ENCODE measurements at places on chromosomes 16 and 17. TPM values are rescaled to one million over a fixed set of nuclear protein-coding genes. Genes with fewer than 3 reads are reported as not detected.

- H3K4me3 ChIP-seq, result peak overlapping the region; percentile 83
- peaks cover 31% of the 10 kb centered on the region for H3K4me1 ChIP-seq
- H3K36me3 ChIP-seq, result no peaks in the 10 kb centered on the region
- peak; percentile 89 for DNase-seq
- H3K27ac ChIP-seq, result no peak overlapping the region
Observed at GRCh38 chr17:62626719-62627218, 701 bp upstream of the MRC2 start.

- H3K4me1 ChIP-seq, result no peaks in the 10 kb centered on the region
- no peaks in the 10 kb centered on the region for H3K36me3 ChIP-seq
- H3K27me3 ChIP-seq, result no peaks in the 10 kb centered on the region
- DNase-seq, result no peak
- no peak overlapping the region for H3K27ac ChIP-seq
- no peak overlapping the region for H3K4me3 ChIP-seq
Observed at GRCh38 chr16:31421587-31421986, 6.6 kb downstream of the COX6A2 start.

GRCh38 chr16:85094812-85095211 is 17.5 kb downstream of the CIBAR2 start:
- no peak overlapping the region for H3K27ac ChIP-seq
- H3K4me3 ChIP-seq, result no peak overlapping the region
- H3K27me3 ChIP-seq, result no peaks in the 10 kb centered on the region
- no peak for DNase-seq

GRCh38 chr16:28927815-28928214 is 2.8 kb upstream of the RABEP2 start:
- DNase-seq, result no peak
- H3K4me3 ChIP-seq, result no peak overlapping the region
- no peaks in the 10 kb centered on the region for H3K27me3 ChIP-seq
- H3K4me1 ChIP-seq, result peaks cover 8% of the 10 kb centered on the region

- H3K36me3 ChIP-seq, result no peaks in the 10 kb centered on the region
- no peaks in the 10 kb centered on the region for H3K27me3 ChIP-seq
- H3K27ac ChIP-seq, result peak overlapping the region; percentile 54
- no peak overlapping the region for H3K4me3 ChIP-seq
- H3K4me1 ChIP-seq, result peaks cover 41% of the 10 kb centered on the region
Observed at GRCh38 chr16:49596648-49597291, 223.2 kb downstream of the C16orf78 start.

The RAB26 gene
- 4.4 TPM for total RNA-seq

- H3K27me3 ChIP-seq, result no peaks in the 10 kb centered on the region
- H3K27ac ChIP-seq, result no peak overlapping the region
- H3K4me1 ChIP-seq, result peaks cover 17% of the 10 kb centered on the region
- no peaks in the 10 kb centered on the region for H3K36me3 ChIP-seq
- DNase-seq, result no peak
Observed at GRCh38 chr17:64412944-64413381, 22.3 kb upstream of the PECAM1 start.

DNA sequence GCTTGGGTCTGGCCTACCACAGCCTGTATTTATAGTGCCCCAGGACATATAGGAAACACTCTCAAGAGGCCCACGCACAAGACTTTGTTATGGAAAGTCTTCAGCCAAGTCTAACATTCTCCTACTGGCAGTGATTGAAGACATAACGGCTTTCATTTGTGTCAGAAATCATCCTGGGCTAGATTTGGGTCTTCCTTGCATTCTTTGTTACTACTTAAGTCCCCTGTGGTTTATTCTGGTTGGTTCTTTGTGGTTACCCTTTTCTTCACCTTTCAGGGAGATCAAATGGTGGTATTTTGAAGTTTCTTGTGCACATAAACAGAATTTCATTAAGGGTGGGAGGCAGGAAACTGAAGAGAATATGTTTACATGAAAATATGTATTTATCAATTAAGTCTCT is 37.7 kb downstream of the REXO5 start:
- no peaks in the 10 kb centered on the region for H3K4me1 ChIP-seq
- H3K27ac ChIP-seq, result no peak overlapping the region
- DNase-seq, result no peak
- no peak overlapping the region for H3K4me3 ChIP-seq
- no peaks in the 10 kb centered on the region for H3K36me3 ChIP-seq
- no peaks in the 10 kb centered on the region for H3K27me3 ChIP-seq

DNA sequence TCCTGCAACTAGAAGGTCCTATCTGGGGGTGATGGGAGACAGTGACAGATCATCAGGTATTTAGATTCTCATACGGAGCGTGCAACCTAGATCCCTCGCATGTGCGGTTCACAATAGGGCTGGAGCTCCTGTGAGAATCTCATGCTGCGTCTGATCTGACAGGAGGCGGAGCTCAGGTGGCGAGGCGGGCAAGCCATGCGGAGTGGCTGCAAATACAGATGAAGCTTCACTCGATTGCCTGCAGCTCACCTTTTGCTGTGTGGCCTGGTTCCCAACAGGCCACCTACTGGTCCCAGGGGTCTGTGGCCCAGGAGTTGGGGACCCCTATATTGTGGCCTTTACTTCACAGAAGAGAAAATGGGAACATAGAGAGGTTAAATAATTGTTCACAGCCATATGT is 200.4 kb downstream of the IRF8 start:
- H3K27ac ChIP-seq, result no peak overlapping the region
- no peaks in the 10 kb centered on the region for H3K27me3 ChIP-seq
- H3K4me3 ChIP-seq, result no peak overlapping the region
- DNase-seq, result peak; percentile 49
- H3K4me1 ChIP-seq, result no peaks in the 10 kb centered on the region

The SPPL2C gene
- not detected for total RNA-seq

DNA sequence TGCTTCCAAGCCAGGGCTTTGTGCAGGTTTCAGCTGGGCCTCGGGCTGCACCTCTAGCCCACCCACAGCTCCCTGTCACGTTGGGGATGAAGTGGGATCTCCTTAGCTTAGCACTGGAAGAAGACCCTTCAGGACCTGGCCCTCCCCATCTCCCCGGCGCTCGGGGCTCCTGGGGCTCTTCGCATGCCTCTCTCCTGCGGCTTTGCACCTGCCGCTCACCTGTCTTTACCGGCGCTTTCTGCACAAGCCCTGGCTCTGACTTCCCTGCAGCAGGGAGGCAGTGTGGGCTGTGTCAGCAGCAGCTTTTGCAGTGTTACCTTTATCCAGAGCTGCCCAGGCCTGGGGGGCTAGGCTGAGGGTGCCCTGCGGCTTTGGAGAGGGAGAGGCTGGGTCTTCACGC is 52.3 kb downstream of the NT5M start:
- H3K27ac ChIP-seq, result no peak overlapping the region
- no peaks in the 10 kb centered on the region for H3K36me3 ChIP-seq
- H3K4me3 ChIP-seq, result no peak overlapping the region
- no peaks in the 10 kb centered on the region for H3K27me3 ChIP-seq
- no peak for DNase-seq
- no peaks in the 10 kb centered on the region for H3K4me1 ChIP-seq

- H3K4me1 ChIP-seq, result no peaks in the 10 kb centered on the region
- no peak overlapping the region for H3K27ac ChIP-seq
Observed at GRCh38 chr16:15532825-15533224, 98.4 kb downstream of the BMERB1 start.

DNA sequence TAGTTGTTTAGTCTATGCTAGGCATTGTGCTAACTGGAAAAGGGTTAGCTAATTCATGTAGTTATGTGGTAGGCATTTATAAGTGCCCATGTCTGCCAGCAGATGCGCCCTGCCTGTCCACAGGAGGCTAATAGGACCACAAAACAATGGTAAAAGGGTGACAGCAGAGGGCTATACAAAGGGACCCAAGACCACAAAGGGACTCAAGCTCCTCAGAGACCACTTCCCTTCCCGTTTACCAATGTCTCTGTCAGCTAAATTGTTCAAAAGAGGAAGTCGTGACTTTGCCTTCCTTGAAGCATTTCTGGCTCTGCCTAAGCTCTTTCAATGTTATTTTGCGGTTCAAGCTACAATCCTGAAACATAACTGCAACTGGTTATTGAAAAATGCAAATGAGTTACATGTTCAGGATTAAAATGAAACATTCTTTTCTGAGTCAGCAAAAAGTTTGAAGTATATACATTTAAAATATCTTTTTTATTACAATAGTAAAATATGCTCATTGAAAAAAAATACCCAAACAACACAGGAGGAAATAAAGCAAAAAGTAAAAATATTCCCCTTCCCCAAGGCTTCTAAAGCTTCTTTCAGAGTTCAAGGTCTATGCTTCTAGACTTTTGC is 149.2 kb downstream of the MAF start:
- no peaks in the 10 kb centered on the region for H3K27me3 ChIP-seq
- no peak overlapping the region for H3K27ac ChIP-seq
- no peak overlapping the region for H3K4me3 ChIP-seq
- peaks cover 5% of the 10 kb centered on the region for H3K4me1 ChIP-seq

The JUP gene
- total RNA-seq, result 28.5 TPM

DNA sequence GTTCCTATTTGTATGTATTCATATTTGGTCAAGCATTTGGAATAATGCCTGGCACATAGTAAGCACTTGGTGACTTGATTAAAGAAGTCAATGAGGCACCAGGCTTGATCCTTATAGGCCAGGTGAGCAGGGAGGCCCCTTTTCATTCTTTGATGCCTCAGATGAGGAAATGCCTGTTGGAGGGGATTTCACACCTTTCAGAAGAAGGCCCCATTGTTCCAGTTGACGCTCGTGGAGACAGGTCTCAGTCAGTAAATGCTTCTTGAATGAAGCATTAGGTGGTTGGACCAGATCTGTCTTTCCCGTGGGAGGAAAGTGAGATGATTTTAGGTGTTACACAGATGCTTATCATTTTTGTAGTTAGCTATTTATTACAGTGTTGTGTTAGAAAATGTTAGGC is 13.0 kb downstream of the LCMT1 start:
- H3K36me3 ChIP-seq, result no peaks in the 10 kb centered on the region
- H3K27ac ChIP-seq, result no peak overlapping the region
- no peak overlapping the region for H3K4me3 ChIP-seq
- H3K4me1 ChIP-seq, result no peaks in the 10 kb centered on the region
- DNase-seq, result no peak

The BAIAP3 gene
- total RNA-seq, result 4.0 TPM

- no peak for DNase-seq
- H3K4me1 ChIP-seq, result no peaks in the 10 kb centered on the region
- H3K4me3 ChIP-seq, result no peak overlapping the region
- no peaks in the 10 kb centered on the region for H3K36me3 ChIP-seq
Observed at GRCh38 chr16:2584729-2585650, 47.2 kb downstream of the PDPK1 start.

The CD300LF gene
- not detected for total RNA-seq

The IRX5 gene
- 1.0 TPM for total RNA-seq

- no peaks in the 10 kb centered on the region for H3K4me1 ChIP-seq
- H3K27ac ChIP-seq, result no peak overlapping the region
- H3K27me3 ChIP-seq, result no peaks in the 10 kb centered on the region
- H3K36me3 ChIP-seq, result no peaks in the 10 kb centered on the region
- no peak for DNase-seq
Observed at GRCh38 chr16:86854058-86854621, 275.8 kb downstream of the FOXL1 start.

The HEATR9 gene
- not detected for total RNA-seq

The SYNGR3 gene
- total RNA-seq, result 4.4 TPM

The LITAFD gene
- not detected for total RNA-seq
